CD4-positive, alpha-beta T cell treated with Interleukin-17A for 4 hours (primary cell): ENCODE measurements at places on chromosomes 4 and X.

- DNase-seq: no peak
These were observed 2.6 kb downstream of the NSD2 start for GRCh38 chr4:1873776-1874175.

GRCh38 chrX:16695079-16695676, 17.3 kb downstream of the CTPS2 start:
- peak; percentile 78 for DNase-seq

- no peak for DNase-seq
These were observed 89.9 kb downstream of the CORIN start for GRCh38 chr4:47747846-47748494.

DNA sequence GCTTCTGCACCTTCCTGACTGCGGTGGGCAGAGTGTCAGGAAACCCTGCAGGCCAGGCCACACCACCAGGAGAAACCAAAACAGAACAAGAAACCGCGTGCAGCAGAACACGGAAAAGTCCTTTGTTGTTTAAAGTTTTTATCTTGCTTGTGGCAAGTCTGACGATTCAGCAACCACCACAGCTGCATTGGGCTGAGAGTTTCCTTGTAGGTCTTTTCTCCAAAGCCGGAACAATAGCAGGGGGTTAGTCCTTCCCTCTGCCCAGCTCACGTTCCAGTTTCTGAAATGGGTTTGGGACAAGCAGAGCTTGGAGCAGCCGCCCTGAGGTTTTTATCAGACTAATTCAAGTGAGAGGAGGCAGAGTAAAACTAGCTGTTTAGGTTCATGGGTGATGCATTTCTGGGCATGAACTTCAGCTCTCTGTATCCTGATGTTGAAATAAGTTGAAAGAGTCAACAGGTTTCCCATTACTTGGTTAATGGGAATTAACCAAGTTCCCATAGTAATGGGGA, 216.9 kb downstream of the PTTG2 start:
- DNase-seq: peak; percentile 66

GRCh38 chr4:17647927-17648326, 33.5 kb downstream of the MED28 start:
- no peak for DNase-seq
